Kidney (tissue), 22 donors: ENCODE measurements at places on chromosomes 3 and 15.

DNA sequence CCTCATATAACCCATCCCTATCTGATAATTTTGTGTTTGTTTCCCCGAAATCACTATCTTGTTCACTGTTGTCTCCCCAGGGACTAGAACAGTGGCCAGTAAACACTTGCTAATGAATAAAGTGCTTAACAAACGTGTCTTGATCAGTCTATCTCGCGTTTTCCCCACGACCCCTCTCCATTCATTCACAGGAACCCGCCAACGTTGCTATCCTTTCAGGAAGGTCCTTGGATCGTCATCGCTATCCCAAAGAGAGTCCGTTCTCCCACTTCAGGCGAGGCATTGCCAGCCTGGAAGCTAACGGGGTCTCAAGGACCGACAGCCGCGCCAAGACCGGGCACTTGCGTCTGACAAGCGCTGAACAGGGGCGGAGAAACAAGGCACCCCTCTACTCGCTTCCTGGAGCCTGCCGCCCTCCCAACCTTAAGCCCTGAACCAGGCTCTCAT lies 344 bp downstream of the LINS1 start:
- DNase-seq = no peak

- DNase-seq = no peak
Measured at GRCh38 chr3:107910713-107911259, 180.0 kb downstream of the CD47 start.

- no peak for DNase-seq
Measured at GRCh38 chr3:46935168-46935858, 41.2 kb downstream of the CCDC12 start.

GRCh38 chr3:35393901-35394799 lies 245.2 kb upstream of the ARPP21 start:
- peak; percentile 79 for DNase-seq

DNA sequence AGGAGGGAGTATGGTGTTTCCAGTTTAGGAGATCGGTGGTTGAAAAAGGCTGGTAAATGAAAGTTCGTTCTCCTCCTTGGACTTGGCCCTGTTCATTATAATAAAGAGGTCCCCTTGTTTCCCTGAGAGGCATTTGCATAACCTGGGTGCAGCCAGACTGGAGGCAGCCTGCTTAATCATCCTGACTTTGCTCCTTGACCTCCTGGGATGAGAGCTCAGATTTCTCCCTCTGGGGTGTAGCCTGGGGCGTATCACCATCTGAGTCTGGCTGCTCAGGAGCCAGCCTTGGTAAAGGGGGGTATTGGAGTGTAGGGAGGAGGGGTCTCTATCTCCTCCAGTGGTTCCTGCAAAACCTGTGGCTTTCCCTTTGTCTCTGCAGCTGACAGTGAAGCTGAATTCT lies 21.3 kb upstream of the ACAD9 start:
- DNase-seq = no peak

- DNase-seq = no peak
Measured at GRCh38 chr15:60652870-60653269, 173.9 kb upstream of the ICE2 start.

DNA sequence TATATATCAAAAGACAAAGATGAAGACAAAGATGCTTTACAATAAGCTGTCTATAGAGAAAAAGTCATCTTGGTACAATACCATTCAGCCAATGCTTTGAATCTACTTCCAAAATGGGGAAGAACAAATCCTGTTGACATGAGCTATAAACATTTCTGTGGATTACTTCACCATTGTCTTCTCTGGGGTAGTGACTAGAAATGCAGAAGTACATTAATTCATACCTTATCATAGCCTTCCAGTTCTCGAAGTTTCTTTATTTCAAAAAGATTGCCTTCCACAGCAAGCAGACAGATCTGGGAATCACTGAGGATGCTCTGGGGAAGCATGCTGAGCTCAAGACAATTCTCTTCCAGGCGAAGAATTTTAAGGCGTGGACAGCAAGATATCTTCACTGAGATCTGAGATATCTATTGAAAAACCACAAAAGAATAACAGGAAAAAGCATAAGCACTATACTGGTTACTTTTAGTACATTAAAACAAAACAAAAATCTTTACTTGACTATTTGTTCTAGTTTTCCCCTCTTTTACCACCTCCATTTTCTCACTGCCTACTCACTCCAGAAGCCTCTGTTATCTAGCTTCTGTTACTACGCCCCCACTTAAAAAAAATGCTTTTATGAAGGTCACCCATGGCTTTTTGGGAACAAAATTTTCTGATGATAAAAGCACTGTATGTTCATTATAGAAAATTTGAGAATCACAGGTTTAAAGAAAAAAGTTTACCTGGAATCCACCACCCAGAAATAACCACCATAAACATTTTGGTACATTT lies 3.6 kb downstream of the LRRC57 start:
- DNase-seq = no peak

DNA sequence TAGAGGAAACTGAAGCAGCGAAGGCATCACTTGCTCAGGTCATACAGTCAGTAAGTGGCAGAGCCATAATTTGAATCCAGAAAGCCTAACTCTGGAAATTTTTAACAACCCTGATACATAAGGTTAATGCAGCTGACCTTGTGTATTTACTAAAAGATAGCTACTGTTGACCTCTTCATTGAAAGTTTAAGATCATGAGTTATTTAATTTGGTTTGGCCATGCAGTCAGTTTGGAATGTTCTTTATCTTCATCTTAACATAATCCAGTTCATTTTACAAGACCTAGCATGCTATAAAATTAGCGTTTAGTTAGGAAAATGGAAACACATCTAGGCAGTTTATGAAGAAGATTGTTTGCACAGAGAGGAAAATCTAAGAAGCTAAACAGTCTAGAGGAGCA lies 240.9 kb downstream of the RBMS3 start:
- no peak for DNase-seq
